ENCODE measurements at places on chromosomes 16 and 17.

- no peak for DNase-seq
These were observed 73.1 kb downstream of the SREBF1 start for GRCh38 chr17:17763734-17764133.

GRCh38 chr17:29243792-29244191, 2.9 kb upstream of the CRYBA1 start:
- no peak for DNase-seq

DNA sequence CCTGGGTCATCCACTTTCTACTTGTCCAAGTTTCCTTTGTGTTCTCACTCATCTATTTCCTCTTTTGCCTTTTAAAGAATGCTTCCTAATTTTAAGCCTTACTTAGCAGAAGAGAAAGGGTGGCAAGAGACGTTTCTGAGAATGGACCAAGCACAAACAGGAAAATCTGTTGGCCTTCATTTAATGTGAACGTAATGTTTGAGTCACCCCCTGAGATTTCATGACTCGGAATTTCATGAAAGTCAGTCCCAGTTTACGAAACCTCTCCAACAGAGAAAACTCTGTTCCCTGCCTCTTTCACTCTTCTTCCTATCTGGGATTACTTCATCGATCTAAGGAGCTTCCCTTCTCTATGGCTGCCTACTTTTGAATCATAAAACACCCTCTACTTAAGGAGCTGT, at the start of gene CD300E:
TSS of gene CD300E (minus strand) at position 46 of the 401 bp plus-strand sequence. CDS start 117 bp downstream, outside the sequence.
- no peak for DNase-seq

GRCh38 chr17:35684055-35684802, 47.2 kb upstream of the RASL10B start:
- no peak for DNase-seq

GRCh38 chr17:60524463-60525327, 1.3 kb downstream of the APPBP2 start:
- DNase-seq, result no peak

DNA sequence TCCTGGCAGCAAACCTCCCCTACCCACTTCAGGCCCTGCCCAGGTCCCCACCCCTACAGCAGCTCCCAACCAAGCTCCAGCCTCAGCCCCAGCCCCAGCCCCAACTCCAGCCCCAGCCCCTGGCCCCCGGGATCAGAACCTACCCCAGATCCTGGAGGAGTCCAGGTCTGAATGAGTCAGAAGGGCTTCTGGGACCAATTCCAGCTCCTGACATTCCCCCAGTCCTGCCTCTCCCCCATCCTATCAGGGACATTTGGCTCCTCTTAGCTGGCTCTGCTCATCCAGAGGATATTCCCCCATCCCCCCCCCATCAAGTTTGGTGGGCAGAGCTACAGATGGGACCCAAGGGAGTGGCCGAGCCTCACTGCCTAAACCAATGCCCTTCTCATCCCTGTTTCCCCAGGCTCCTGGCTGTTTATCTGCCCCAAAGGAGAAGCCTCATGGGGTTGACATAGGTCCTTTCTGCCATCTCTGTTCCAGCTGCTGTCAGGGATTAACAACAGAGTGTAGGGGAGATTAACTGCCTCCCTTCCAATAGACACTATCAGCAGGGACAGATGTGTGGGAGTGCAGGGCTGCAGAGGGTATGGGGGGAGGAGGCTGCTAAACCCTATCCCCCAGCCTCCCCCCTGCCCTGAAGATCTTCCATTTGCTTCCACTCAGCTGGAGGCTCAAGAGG, 16.5 kb downstream of the CNTNAP1 start:
- no peak for DNase-seq

GRCh38 chr17:20979792-20980083, 63.1 kb downstream of the USP22 start:
- DNase-seq, result no peak

DNA sequence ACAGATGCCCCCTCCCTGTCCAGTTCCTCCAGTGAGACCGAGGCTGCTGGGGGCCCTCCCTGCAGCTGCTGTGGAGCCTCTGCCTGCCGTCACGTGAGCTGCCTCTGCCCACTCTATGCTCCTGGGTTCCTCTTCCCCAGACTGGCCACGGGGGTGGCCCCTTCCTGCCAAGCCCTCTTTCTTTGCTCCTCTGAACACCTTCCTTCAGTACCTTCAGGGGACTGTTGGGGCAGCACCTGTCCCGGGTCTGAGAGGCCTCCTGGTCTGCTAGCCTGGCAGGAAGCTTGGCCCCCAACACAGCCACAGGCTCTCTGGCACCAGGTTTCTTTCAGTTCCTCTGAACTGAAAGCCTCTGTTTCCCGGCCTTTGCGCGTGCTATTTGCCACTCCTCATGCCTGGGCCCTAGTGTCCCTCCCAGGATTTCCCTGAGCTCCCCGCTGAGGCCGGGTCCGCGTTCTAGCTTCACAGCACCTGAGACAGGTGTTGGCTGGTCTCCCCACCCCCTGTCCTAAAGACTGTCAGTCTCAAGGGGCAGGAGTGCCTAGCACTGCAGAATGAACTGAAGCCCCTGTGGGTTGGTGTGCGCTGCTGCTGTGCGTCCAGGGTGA, 6.6 kb upstream of the ATP6V0C start:
- no peak for DNase-seq

- no peak for DNase-seq
These were observed 79.4 kb upstream of the KSR1 start for GRCh38 chr17:27376637-27377547.

- DNase-seq, result no peak
These were observed 73.2 kb downstream of the CMIP start for GRCh38 chr16:81517629-81518438.

Data from NK-92 treated with Interleukin-12 subunit alpha and Interleukin-12 subunit beta, amount 100 ng/mL, for 24 hours (cell line).